ENCODE measurements at places on chromosomes 6 and 20. TPM values are rescaled to one million over a fixed set of nuclear protein-coding genes. Genes with fewer than 3 reads are reported as not detected.

Gene NMBR
- total RNA-seq: not detected

DNA sequence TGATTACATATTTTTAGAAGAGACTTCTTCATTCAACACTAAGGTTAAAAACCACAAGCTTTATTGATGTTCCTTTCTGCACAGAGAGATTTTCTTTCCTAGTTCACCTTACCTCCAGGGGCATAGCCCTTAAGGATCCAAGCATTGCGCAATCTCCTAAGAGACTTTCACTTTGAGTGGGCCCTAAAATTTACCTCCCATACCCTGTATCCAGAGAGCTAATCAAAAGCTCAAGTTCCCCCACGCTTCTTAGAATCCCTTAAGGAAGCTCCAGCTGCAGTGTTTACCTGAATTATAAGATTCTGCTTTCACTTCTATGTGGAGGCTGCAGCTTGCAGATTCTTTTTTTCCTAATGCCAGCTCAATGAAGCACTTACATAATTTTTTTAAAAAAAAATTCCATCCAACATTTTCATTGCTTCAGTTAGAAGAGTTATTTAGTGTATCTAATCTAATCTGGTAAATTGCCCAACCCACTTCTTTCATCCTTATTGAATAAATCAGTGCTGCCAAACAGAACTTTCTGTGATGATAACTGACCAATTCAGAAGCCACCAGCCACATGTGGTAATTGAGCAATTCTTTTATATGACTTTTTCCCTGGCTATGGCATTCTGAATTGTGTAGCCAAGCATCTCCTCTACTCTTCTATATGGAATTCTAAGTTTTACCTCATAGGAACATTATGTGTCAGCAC, 24.6 kb upstream of the SPTLC3 start:
- DNase-seq: no peak

Gene MEI4
- total RNA-seq: not detected

DNA sequence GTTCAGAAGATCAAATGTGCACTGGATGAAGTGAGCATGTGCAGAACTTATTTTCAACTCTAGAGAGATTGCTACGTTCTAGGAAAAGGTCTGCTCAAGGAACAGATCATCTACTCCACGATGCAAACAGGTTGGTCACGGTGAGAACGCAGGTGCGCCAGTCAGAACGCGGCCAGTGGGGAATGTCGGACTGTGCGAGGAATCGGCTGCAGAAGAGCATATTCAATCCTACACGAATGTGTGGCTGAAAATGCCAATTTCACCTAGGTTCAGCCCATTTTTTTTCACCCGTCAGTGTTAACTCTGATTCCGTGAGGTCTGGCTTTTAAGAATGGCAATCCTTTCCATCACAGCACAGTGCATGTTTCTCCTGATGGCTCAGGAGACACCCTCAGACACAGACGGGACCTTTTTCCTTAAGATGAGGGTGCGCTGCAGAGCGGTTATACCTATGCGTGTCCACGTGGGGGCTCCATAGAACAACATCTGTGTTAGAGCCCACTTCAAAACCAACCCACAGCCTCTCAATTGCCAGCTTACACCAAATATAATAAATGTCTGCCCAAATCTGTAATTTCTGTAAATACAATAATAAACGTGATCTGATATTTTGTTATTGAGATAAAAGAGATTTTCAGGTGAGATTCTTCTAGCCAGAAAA, 250.4 kb downstream of the FOXA2 start:
- DNase-seq: no peak

Gene MUC22
- total RNA-seq: not detected

DNA sequence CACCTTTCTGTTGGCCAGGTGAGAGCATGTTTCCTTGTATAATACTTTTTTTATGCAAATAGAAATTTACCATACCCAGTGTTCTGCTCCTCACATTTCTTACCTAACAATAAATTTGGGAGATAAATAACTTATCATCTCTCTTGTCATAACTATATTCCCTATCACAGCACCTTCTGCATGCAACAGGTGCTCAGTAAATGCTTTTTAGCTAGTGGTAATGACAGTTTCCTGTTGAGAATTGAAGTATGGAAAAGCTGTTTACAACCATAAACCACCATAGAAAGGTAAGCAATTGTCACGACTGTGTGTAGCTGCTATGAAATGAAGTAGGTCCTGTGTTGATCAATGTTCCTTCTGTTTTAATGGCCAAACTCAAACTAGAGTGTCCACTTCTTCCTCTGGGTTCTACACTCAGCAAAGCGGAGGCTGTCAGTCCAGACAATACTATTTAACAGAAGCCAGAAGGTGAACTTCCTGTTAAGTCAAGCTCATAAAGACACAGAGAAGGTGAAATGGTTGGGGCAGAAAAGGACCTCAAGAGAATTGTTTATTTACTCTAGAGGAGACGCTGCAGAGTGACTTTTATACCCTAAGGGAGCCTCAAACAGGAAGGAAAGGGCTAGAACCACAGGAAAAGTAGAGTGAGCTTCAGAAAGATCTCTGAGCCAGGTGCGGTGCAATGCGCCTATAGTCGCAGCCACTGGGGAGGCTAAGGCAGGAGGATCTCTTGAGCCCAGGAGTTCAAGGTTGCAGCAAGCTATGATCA, 84.0 kb upstream of the SLC22A16 start:
- DNase-seq: peak; percentile 49

DNA sequence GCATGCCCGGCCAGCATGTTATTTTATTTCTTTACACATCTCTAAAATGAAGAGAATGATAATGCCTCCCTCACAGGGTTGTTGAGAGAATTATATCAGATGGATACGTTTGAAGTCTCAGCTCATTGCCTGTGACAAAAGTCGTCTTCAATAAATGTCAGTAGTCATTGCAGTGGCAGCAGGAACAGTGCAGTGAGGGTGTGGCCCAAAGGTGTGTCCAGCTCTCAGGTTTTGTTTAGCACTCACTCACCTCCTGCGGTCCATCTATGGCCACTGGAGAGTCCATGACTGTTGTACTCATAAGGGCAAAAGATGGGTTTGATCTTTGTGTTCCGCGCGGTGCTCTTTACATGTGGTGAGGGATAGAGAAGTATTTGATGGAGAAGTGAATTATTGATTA, 77.2 kb upstream of the TIAM2 start:
- no peak for DNase-seq

DNA sequence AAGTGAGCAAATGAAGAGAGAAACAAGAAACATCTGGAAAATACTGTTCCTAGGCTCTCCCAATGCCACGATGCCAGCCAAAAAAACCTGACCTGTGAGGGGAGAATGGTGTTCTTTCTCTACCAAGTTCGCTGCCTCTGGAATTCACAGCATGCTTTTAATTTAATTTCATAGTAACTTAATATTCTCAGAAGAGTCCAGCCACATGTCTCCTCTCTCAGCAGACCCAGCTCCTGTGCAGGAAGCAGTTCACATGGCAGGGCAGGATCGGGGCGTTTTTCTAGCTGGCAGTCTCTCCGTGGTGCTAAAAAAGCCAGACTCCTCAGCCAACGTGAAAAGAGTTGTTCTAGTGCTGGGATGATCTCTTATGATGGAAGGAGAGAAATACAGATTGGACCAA, 57.5 kb downstream of the BFSP1 start:
- DNase-seq: no peak

GRCh38 chr6:137033828-137034227, 10.9 kb downstream of the IL20RA start:
- DNase-seq: peak; percentile 75

DNA sequence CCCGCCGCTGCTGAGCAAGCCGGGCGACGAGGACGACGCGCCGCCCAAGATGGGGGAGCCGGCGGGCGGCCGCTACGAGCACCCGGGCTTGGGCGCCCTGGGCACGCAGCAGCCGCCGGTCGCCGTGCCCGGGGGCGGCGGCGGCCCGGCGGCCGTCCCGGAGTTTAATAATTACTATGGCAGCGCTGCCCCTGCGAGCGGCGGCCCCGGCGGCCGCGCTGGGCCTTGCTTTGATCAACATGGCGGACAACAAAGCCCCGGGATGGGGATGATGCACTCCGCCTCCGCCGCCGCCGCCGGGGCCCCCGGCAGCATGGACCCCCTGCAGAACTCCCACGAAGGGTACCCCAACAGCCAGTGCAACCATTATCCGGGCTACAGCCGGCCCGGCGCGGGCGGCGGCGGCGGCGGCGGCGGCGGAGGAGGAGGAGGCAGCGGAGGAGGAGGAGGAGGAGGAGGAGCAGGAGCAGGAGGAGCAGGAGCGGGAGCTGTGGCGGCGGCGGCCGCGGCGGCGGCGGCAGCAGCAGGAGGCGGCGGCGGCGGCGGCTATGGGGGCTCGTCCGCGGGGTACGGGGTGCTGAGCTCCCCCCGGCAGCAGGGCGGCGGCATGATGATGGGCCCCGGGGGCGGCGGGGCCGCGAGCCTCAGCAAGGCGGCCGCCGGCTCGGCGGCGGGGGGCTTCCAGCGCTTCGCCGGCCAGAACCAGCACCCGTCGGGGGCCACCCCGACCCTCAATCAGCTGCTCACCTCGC, 1.5 kb downstream of the ARID1B start:
- peak; percentile 43 for DNase-seq

GRCh38 chr20:34201531-34201930, 39.7 kb upstream of the ASIP start:
- DNase-seq: no peak

DNA sequence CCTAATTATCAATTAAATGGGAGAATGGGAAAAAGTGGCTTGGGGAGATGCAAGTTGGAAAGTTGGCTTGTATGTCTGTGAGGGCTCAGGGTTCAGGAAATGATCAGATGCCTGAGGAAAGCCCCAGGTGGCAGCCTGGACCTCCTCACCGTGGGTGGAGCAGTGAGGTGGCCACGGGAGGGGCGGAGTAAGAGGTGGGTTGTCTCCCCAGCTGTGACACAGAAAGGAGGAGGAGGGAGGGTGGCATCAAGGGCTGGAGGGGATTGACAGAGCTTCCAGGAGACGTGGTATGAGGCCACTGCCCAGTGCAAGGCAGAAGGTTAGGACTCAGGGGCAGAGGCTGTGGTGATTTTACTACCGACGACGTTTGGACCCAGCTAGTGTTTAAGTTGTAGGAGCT, 672.2 kb downstream of the PRKN start:
- DNase-seq: no peak

- DNase-seq: no peak
These were observed 17.2 kb upstream of the FNDC1 start for GRCh38 chr6:159152041-159152440.

DNA sequence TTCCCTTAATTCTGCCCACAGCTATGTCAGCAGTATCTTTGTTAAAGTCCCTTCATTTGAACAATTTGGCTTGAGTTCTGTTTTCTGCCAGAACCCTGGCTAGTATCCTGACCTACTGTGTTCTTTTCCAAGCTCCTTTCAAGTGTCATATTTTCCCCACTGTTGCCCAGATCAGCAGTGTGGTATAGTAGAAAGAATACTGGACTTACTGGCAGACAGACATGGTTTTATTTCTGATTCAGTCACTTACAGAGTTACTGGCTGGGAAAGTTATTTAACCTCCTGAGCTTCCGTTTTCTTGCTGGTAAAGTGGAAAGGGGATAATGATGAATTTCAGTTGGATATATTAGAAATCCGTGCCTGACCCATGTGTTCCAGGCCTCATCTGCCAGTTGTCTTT, 39.8 kb upstream of the RAB23 start:
- DNase-seq: no peak

- DNase-seq: peak; percentile 25
These were observed at the start of gene IL20RA for GRCh38 chr6:137044366-137045221. IL20RA (minus strand) TSS chr6:137044965; CDS start chr6:137044728, 237 bp downstream.

Gene OR12D2
- not detected for total RNA-seq

Gene XKR7
- total RNA-seq: not detected

DNA sequence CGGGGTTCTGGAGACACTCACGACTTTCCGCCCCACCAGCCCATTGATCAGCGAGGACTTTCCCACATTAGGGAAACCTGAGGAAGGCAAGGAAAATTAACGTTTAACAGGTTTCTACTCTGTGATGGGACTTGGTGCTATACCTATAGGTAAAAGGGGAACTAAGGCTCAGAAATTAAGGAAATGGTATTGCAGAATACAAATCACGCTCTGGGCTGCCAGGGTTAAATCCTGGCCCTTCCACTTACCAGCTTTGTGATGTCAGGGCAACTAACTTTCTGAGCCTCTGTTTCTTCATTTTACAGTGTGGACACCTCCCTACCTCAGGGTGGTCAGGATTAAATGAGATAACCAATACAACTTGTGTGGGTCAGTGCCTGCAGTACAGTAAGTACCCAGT, 8.8 kb downstream of the GNL1 start:
- no peak for DNase-seq

DNA sequence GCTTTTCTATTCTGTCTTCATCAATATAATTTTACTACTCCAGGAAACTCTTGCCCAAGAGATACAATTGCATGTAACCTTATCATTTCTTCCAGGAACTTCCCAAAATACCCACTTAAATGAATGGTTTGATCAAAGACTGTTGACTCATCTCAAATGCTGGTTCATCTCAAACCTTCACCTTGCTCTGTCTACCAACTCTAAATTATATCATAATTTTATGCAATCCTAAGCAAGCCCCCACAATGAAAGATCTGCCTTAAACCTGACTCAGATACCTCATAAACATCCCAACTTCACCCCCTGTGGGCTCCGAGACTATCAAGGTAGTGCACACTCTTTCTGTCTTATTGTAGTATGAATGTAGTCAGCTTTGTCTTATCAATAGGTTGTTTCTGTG, 65.5 kb upstream of the GCM1 start:
- no peak for DNase-seq

GRCh38 chr20:13824459-13824858, 39.6 kb downstream of the NDUFAF5 start:
- DNase-seq: no peak

DNA sequence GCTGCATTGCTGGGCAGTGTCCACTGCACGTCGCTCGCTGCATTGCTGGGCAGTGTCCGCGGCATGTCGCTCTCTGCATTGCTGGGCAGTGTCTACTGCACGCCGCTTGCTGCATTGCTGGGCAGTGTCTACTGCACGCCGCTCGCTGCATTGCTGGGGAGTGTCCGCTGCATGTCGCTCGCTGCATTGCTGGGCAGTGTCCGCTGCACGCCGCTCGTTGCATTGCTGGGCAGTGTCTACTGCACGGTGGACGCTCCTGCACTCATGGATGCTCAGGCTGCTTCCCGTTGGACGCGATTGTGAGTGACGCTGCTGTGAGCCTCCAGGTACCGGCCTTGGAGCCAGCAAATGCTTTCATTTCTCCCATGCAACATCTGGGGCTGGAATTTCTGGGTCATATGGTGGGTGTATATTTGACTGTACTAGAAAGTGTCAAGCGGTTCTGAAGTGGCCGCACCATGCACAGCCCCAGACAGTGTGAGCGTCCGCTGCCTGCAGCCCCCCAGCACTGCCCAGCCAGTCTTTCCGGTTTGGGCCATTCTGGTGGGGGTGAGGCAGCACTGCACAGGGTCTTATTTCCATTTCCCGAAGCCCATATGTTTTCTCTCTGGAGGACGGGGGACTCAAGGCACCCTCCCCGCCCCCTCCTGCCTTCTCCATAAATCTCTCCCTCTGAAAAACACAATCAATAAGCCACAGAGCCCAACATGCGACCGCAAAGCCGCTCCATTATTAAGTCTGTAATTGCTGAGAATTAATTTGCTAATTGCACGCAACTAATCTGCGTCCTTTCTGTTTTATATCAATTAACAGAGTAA, 97.4 kb downstream of the YTHDF1 start:
- DNase-seq: no peak

Gene MACROD2
- not detected for total RNA-seq
